Thyroid gland (tissue), 4 donors: ENCODE measurements at places on chromosomes 1 and 21. TPM values are rescaled to one million over a fixed set of nuclear protein-coding genes. Genes with fewer than 3 reads are reported as not detected.

- no peak for DNase-seq
Observed at GRCh38 chr1:172822886-172823285, 164.0 kb downstream of the FASLG start.

- no peak for DNase-seq
Observed at GRCh38 chr1:215393476-215393875, 173.6 kb upstream of the KCTD3 start.

The SLC45A1 gene
- total RNA-seq, result 1.6 TPM

The PADI3 gene
- not detected for total RNA-seq

- DNase-seq, result no peak
Observed at GRCh38 chr1:73761559-73761958, 436.4 kb downstream of the LRRIQ3 start.
